ENCODE measurements at places on chromosomes 4 and X.

DNA sequence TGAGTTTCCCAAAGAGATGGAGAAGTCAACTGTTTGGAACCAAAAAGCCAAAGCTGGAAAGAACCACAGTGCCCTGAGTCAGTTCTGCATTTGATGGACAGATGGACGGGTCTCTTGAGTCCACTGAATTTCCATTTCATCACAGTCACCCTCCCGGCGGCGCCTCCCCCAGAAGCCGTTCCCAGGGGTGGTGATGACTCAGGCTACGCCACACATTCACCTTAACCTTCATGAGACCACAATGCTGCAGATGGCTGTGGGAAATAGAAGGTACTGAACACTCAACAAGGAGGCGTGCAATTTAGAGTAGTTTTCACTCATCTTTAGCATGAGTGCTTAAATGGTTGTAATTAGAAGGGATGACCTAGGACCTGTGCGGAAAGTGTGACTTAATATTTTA, 61.3 kb downstream of the STOX2 start:
- no peak for DNase-seq

DNA sequence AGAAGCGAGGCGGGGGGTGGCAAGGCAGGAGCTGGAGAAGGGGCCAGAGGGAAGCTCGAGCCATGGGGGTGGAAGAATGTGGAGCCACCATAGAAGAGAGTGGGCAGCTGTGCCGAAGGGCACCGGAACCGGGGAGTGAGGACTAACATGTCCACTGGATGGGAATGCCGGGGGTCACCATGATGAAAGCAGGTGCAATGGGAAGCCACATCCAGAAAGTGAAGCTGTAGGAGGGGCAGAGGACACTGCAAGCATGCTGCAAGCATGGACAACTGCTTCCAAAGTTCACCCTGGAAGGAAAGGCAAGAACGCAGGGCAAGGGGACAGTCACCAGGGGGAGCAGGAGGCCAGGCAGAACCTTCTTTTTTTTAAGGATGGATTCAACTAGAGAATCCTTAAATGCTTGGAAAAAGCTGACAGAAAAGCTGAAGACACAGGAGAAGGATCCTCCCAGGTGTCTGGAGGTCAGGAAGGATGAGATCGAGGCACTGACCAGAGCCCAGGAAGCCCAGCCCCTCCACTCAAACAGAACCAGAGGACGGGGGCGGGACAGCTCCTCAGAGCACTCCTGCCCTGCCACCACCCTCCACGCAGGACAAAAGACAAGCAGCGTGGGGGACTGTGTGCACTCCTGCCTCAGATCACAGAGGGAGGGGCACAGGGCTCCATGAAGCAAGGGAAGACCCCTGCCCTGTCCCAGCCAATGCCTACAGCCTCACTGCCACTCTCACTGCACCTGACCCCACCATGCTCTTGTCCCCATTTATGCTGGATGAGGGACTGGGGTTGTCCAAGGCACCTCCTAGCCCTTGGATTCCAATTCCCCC, 169.2 kb downstream of the AFAP1 start:
- DNase-seq: no peak

DNA sequence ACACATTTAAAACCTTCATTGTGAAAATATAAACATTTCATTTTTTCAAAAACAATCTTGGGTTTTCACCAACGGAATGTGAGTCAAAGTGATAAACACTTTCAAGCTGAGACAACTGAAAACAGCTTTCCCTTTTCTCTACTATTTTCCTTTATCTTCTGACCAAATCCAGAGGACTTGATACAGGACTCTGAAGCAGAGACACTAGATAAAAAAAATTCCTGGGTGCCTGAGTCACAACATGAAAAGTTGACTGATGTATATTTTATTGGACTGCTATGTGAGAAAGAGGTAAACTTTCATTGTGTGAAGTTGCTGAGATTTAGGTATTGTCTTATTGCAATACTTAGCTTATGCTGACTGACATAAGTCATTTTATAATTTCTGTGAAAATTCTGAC, 411.2 kb downstream of the SPOCK3 start:
- no peak for DNase-seq

GRCh38 chr4:30208731-30209435, 511.3 kb upstream of the PCDH7 start:
- no peak for DNase-seq

GRCh38 chr4:8403173-8403753, 37.3 kb downstream of the ACOX3 start:
- DNase-seq: peak; percentile 87
